ENCODE measurements at places on chromosomes 11 and 22.

GRCh38 chr11:121474680-121475079 is 21.9 kb upstream of the SORL1-AS1 start:
- no peak for DNase-seq

GRCh38 chr11:6615882-6616585 is 3.2 kb downstream of the TPP1 start:
- DNase-seq: no peak

DNA sequence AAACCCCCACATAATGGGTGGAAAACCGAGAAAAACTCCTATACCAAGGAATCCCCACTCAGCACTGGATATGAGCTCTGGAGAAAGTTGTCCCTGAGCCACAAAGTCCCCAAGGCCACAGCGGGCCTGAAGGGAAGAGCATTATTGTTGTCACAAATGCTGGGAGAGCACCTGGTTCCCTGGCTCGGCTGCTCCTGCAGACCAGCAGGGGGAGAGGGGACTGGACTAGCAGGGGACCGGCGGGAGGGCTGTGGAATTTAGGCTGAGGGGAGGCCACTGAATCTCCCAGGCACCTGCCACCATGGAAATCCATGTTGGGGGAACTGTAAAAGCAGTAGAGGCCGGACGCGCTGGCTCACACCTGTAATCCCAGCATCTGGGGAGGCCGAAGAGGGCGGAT is 7.0 kb downstream of the PC start:
- no peak for DNase-seq

DNA sequence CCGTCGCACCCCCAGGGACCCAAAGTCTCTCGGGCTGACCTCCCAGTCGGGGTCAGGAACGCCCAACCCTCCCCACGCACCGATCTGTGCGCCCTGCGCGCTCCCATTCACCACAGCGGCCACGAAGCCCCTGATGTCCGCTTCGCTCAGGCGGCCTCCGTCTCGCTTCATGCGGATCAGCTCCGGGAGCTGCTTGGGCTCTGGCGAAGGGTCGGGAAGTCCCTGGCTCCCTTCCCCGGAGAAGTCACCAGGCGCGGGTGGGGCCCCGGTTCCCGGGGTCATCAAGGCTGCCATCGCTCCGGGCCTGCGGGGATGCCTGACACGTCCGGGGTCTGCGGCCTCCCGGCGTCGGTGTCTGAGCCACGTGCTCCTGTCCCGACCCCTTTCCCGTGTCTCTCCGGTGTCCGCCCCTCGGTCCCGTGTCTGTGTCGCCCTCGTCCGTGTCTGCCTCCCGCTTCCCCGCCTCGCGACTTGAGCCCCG is 356 bp downstream of the TYMP start:
- no peak for DNase-seq

GRCh38 chr11:31768749-31769640 is 42.1 kb downstream of the PAX6 start:
- no peak for DNase-seq

GRCh38 chr11:31912808-31913207 is 101.7 kb upstream of the PAX6 start:
- no peak for DNase-seq

DNA sequence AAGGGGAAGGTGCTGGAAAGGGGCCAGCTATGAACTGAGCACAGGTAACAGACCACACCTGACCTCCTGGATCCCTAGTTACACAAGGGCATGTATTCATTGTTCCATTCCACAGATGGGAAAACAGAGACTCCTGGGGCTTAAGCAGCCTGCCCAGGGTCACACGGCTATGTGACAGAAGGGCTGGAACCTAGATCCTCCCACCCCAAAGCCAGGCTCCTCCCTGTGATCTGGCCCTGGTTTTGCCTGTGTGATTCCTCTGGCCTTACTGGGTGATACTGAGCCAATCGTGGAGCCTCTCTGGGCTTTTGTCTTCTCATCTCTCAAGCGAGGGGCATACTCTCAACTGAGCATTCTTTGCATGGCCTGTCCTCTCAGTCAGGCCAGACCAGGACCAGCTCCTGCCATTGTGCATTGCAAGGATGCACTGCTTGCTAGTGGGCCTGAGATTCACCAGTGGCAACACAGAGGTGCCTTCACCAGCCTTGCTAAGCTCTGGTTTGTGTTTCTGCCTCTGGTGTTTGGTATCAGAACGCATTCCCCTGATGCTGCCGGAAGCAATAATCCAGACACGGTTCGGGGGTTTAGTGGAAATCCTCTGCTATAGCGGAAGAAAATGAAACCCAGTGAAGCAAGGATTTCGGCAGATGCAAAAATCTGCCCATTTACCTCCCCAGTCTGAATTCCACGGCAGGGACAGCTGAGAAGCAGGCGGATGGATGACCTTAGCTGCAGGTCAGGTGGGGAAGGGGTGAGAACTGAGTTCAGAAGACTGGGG is 226.6 kb downstream of the ST3GAL4 start:
- no peak for DNase-seq

DNA sequence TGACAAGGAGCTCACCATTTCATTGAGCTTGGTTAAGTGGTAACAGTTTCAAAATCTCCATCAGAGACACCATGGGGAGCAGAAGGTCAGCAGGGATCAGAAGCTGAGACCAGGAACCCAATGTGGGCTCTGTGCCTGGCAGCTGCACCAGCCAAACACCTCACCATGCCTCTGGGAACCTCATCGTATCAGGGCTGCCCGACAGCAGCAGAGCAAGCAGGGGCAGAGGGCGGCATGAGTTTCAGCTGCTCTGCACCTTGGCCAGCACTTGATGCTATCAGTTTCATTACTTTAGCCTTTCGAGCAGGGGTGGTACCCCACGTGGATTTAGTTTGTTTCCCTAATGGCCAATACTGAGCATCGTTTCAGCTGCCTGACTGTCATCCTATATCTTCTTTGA is 77.8 kb downstream of the DGCR2 start:
- DNase-seq: no peak

GRCh38 chr11:64204464-64204989 is 2.0 kb upstream of the FERMT3 start:
- peak; percentile 84 for DNase-seq

DNA sequence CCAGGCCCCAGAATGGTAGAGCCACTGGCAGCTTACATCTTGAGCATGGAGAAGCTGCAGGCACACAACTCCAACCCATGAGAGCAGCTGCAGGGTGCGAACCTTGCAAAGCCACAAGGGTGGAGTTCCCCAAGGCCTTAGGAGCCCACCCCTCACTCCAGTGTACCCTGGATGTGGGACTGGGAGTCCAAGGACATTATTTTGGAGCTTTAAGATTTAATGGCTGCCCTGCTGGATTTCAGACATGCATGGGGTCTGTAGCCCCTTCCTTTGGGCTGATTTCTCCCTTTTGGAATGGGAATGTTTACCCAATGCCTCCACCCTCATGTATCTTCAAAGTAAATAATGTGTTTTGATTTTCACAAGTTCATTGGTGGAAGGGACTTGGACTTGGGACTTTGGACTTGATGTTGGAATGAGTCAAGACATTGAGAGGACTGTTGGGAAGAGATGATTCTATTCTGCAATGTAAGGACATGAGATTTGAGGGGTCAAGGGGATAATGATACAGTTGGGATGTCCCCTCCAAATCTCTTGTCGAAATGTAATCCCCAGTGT is 1.1 kb upstream of the KRTAP5-7 start:
- no peak for DNase-seq

GRCh38 chr22:18970176-18970947 is 34.3 kb upstream of the PRODH start:
- DNase-seq: no peak

- DNase-seq: peak; percentile 59
These were observed 36.9 kb downstream of the PACS1 start for GRCh38 chr11:66106786-66107599.

GRCh38 chr11:48107188-48107704 is 109.4 kb upstream of the OR4B1 start:
- peak; percentile 66 for DNase-seq

GRCh38 chr22:29171721-29172120 is 34.0 kb upstream of the EMID1 start:
- no peak for DNase-seq

DNA sequence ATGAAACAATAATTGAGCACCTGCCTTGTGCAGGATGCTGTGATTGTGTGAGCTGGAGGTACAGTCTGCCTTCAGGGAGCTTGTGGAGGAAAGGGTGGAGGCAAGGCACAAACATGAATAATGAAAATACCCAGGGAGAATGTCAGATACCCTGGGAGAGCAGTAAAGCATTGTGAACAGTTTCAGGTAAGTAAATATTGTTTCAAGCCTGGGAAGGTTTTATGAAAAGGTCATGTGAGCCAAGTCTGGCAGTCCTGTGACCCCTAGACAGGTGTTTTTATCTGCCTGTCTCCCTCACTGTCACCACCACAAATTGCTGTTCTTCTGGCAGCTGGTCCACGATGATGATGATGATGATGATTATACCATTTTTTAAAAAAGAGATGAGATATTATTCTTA is 32.0 kb downstream of the SPECC1L start:
- no peak for DNase-seq

DNA sequence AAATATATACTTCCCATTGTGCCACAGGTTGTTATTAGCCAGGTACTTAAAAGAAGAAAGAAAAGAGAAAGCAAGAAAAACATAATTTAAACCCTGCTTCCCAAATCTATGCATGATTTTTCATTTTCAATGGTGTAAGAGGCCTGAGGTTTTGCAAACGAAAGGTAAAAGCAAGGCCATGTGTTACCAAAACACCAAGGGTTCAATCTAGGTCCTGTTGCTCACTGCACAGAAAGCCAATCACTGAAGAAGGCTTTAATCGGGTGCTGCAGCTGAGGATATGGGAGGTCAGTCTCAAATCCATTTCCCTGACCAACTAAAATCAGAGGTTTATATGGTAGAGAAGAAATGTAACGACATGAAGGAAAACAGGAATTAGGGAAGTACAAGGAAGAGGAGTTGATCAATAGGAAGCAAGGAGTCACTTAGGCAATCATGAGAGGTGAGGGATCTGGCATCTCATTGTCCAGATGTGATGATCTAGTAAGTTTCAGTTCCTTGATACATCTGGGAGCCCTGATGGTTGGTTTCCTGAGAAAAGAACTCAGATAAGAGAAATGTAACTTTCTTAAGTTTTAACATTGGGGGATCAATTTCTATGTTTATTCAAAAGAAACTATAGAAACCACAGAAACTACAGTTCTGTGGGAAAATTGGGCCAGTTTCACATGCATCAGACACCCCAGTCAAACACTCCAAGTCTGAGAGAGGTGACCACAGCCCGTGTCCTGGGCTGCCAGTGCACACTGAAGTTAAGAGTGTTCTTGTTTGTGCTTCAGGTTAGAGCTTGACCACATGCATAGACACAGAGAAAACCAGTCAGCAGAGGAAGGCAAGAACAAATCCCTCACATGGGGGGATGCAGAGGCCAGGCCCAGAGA is 18.1 kb upstream of the DKK3 start:
- DNase-seq: no peak

- DNase-seq: no peak
These were observed 26.6 kb upstream of the CASP4 start for GRCh38 chr11:104995001-104995408.

DNA sequence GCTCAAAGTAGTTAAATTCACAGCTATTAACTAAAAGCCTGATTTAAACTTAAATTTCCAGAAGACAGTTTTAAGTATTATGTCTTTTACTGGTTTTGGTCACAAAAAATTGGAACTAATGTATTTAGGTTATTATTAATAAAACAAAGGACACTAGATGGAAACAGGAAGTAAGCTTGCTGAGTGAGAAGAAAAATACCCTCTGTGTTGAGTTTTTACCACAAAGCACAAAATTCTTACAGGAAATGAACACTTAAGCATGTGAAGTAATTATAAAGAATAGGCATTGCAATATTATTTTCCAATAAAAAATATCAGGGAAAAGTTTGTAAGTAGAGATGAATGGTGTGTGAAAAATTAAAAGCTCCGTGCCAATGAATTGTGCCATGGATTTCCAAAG is 46.3 kb downstream of the PIK3C2A start:
- no peak for DNase-seq

DNA sequence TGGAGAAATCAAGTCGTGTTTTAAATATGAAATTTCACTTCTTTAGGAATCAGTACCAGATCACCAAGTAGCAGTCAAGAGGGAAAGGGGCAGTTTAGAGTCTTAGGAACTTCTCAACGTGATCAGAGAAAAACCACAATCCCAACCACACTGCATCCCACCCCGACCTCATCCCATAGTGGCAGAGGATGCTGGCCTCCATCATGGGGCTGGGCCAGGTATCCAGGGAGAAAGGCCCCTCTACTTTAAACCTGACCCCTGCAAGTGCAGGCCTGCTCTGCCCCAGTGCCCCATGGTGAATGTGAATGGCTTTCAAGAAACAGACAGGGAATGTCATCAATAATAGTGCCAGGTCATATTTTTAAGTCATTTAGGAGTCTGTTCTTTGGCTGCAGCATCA is 12.1 kb downstream of the CHST1 start:
- DNase-seq: no peak

DNA sequence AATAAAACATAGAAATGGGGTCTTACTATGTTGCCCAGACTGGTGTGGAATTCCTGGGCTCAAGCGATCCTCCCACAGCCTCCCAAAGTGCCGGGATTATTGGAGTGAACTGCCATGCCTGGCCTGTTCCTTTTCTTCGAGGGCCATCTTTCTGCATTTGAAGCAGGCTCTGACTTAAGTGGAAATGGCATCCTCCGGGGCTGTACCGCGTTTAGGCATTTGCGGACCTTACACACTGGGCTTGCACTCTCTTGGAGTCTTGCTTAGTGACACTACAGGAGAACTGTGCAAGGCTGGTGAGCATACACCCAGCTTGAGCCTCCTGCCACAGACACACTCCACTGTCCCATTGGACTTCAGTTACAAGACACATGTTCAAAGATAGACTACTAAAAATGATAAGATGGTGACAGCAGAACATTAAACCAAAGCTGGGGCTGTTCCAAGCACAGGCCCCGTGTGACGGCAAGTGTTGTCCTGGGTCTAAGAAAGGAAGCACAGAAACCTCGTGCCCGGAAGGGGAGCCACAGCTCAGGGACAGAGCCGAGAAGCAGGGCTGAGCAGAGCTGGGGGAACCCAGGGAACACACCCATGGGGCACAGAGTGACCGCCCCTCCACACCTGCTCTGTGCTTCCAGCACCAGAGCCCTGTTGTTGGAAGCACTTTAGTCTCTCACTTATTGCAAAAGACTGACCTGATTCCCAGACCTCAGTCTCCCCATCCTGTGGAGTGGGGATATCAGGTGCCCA is 59.0 kb upstream of the SHANK2 start:
- DNase-seq: no peak

DNA sequence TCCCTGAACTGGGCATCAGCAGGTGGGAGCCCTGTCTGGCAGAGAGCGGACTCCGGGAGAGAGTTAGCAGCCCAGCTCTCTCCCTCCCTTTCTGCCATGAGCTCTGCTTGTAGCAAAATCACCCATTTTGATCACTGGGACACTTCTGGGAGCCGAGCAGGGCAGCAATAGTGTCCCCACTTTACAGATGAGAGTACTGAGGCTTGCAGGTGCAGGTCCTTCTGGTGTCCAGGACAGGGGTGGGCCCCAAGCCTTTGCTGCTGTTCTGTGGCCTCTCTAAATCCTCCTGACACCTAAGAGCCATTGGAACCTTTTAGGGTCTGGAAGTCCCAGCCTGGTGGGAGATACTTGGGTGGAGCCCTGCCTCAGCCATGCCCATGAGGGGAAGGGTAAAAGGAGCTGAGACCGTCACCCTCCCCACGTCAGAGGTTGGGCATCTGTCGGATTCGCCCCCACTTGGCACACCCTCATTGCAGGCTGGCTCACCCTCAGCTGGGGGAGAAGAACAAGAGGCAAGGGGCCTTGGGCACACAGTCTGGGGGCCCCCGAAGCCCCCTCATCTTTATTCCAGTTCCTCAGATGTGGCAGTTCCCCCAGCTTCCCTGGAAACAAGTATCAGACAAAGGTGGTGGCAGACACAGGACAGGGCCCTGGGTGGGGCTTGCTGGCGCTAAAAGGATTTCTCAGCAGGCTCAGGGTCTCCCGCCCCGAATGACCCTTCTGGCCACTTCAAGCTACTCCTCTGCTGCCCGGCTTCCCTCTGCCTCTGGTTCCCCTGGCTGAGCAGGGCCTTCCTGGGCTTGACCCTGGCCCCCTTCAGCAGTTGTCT is 4.5 kb downstream of the RIN1 start:
- DNase-seq: no peak

Data from stimulated activated CD8-positive, alpha-beta memory T cell treated with anti-CD3 and anti-CD28 coated beads, Interleukin-4, amount 100 ng/mL, for 48 hours (primary cell).